ENCODE measurements at places on chromosomes 4 and X.
A peak's percentile ranks its signal among the peaks of the same experiment; 100 is the strongest.

DNA sequence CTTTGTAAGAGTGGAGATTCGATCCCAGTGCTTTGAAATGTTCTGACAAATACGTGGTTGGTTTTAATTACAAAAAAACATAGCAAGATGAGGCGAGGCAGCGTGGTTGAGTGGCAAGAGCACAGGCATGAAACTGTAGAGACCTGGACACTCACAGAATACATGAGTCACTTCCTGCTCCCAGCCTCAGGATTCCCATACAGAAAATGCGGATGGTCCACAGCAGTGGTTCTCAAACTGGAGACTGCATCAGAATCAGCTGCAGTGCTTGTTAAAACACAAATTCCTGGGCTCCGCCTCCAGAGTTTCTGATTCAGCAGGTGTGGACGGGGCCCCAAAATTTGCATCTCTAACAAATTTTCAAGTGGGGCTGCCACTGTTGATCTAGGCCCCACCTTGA is 10.1 kb downstream of the OTOP1 start:
- peak; percentile 1 for DNase-seq

- no peak for DNase-seq
These were observed 14.6 kb downstream of the SMIM31 start for GRCh38 chr4:164768516-164768915.

DNA sequence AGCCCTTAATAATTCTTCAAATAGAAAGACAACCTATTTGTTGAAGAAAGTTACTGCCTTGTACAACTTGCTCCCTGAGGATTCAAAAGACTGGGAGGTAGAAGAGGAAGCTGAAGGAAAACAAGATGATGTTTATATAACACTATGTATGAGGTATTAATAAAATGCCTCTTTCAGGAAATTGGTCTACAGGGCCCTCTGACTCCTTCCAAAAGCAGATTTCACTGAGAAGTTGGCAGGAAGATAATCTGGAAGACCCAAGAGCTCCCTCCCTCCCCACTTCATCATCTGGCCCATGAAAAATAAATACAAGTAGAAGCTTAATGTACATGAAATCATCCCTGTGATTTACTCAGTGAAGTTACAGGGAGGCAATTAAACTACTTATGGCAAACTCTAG is 107.5 kb upstream of the MAGEC2 start:
- no peak for DNase-seq

DNA sequence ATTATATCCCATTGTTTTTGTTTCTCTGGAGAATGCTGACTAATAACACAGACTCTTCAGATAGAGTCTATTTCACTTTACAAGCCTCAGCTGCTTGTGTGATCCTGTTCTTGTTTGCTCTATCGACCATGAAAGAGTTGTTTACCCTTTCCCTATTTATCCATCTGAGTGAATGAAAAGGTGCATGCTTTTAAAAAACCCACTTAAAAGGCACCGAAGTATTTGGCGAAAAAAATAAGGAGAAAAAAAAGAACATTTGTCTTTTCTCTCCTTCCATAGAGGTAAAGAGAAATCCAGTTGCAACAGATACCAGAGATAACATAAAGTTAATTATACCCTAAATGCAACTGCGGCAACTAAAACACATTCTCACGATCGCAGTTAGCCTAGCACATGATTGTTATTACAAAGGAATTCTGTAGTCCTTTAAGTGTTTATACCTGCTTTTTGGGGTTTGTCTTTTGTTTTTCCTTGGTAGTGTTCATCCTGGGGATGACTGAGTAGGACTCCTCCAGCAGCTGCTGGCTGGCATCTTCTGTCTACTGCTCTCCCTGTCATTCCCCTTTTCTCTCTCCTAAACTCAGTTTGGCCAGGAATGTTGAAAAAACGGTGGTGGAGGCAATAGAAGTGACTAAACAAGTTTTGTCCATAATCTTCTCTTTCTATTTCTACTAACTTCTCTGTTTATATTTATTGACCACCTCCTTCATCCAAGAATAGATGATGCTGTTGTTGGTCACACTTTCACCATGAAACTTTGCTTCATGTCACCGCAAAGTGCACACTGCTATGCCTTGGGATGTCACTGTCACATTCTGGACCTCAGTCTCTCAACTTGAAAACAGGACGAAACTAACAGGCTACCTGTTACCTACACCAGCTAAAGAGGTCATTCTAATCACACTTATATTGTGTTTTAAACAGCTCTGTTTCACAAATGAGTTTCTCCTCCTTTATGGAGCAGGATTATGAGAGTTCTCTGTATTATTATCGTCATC is 41.9 kb upstream of the FRAS1 start:
- DNase-seq: no peak

- no peak for DNase-seq
These were observed 756.3 kb downstream of the STPG2 start for GRCh38 chr4:97386969-97387368.

GRCh38 chr4:113276464-113277170 is 227.2 kb downstream of the ANK2 start:
- DNase-seq: no peak

DNA sequence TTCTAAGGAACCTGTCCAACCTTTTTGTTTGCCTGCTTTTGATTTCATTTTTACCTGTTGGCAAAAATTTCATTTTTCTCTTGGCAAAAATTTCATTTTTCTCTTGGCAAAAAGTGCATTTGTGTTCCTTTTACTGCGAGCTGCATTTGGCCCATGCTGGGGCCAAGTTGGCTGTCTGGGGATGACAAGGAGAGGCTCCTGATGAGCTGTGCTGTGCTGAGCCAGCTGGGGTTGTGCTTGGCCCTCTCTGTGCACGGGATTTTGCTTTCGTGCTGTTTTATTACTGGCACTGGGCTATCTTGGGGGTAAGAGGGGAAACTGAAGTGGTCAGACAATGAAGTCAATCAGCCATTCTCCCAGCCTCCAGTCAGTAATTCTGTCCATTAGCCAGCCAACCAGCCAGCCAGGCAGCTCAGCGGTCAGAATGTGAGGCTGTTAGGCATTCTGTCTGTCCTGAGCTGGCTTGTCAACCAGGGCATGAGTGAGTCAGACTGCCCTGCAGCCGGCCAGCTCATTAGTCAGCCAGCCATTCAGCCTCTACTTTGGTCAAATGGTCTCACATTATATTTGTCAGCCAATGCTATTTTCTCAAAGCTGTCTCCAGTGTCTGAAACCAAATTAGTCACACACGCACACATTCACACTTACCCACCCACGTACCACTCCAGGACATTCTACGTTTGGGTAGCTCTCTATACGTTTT is 56.9 kb upstream of the PRPS1 start:
- DNase-seq: peak; percentile 77

DNA sequence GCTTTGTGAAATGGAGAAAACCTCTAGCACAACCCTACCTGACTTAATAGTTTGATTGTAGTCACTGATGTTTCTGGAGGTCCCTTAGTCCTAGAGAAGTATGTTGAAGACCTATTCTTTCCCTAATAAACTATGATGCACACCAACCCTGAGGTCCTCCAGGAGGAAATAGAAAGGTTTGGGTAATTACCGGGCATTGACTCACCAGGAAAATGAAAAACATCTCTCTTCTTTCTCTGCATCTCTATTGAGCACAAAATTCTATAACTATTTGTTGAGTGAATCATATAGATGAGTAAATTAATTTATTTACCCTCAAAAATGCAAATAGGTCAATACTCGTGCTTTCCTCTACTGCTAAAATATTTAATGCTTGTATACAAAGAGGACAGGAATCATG is 582.4 kb upstream of the FAM241A start:
- no peak for DNase-seq

DNA sequence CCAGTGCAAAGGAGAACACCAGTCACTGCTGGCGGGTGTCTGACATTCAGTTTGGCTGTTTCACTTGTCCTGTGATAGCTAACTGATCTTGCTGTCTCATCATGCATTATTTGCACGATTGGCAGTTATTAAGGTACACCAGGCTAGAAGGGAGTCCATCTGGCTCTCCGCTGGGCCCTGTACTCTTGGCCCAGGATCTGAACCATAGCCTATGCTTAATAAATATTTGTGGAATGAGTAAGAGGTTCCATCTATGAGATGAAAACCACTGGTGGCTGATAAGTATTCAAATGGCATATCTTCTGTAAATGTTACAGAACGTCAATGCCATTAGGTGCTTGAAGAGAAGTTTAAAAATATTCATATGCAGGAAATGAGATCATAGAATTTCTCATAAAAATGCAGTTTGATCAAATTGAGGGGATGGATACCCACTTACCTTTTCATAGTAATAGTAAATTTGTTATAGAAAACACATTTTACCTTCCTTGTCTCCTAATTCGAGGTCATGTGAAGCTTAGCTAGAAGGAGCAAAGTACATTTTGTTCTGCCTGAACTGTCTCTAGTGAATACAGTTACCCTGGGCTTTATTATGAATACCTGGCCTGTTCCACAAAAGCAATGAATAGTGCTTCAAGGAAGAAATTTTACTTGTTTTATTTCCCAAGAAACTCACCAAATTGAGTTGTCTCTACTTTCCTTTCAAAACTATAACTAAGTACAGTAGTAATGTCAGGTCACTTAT is 213.5 kb downstream of the CBR4 start:
- no peak for DNase-seq

- no peak for DNase-seq
These were observed 60.6 kb upstream of the SLC39A8 start for GRCh38 chr4:102405821-102406401.

DNA sequence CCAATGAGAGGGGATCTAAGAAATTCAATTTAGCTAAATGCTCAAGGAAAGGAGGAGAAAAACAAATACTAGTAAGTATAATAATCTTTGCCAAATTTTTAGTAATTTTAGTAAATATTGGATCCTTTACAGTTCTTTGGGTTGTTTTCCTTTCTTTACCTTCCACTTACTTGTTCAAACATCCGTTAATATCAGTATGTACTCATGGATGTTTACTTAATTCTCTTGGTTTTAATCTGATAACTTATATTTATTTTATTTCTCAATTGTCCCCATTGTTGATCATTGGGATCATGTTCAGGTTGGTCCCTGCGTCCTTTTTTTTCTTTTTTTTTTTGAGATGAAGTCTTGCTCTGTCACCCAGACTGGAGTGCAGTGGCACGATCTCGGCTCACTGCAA is 46.9 kb downstream of the SPIN2B start:
- DNase-seq: no peak

GRCh38 chr4:6115746-6116586 is 84.4 kb downstream of the JAKMIP1 start:
- DNase-seq: no peak

- no peak for DNase-seq
These were observed 941.8 kb downstream of the RAPGEF2 start for GRCh38 chr4:160044693-160045092.

- no peak for DNase-seq
These were observed 15.3 kb downstream of the PHEX start for GRCh38 chrX:22047468-22047867.

DNA sequence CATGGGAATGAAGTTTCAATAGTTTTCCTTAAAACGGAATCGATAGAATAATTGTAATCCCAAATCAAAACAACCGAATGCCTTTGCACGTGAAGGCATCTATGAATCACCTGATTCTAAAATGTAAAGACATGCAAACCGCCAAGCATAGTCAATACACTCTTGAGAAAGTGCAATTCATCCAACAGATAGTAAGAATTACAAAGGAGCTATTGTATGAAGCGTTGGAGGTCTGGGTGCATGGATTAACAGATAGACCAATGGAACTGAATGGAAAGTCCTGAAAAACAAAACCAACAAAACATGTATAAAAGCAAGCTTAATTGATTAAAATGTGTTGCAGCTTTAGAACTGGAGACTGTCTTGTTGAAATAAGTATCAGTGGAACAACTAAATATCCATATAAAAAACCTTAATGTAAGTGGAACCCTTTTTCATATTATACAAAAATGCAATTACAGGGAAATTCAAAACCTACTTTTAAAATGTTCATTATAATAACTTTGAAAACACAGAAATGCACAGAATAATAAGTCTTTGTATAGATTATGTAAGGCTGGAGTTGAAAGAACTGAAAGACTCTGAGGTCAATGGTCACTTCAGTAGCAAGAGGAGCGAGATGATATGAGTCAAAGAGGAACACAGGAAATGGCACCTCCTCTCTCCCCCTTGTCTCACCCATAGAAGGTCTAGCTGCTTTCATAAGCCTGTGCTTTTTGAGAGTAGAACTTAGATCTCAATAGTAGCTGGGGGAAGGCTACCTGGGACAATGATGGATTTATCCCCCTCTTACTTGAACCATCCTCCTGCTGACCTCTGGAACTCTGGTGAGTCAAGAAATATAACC is 20.1 kb downstream of the MAGEC2 start:
- DNase-seq: no peak

- DNase-seq: no peak
These were observed 64.9 kb upstream of the FRMPD3 start for GRCh38 chrX:107384397-107385105.

- DNase-seq: no peak
These were observed 250.6 kb downstream of the USP46 start for GRCh38 chr4:52408471-52408870.
